NCI-H1105 treated with DMSO at 0.1 percent for 48 hours (cell line): ENCODE measurements at places on chromosomes 1 and 21.

DNA sequence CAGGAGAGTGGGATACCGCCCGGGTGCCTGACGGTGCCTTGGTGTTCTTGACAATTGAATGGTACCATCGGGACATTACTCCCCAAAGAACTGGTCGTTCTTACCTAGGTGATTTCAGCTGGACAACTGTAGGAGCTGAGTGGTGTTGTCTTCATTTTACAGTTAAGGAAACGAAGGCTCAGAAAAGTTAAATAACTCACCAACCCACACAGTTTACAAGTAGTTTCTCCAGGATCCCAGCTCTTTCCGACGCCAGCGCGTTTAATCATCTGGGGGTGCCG lies 1.6 kb downstream of the PIK3CD start:
- no peak for DNase-seq

GRCh38 chr1:17404820-17405219 lies 32.8 kb downstream of the PADI6 start:
- DNase-seq: no peak

DNA sequence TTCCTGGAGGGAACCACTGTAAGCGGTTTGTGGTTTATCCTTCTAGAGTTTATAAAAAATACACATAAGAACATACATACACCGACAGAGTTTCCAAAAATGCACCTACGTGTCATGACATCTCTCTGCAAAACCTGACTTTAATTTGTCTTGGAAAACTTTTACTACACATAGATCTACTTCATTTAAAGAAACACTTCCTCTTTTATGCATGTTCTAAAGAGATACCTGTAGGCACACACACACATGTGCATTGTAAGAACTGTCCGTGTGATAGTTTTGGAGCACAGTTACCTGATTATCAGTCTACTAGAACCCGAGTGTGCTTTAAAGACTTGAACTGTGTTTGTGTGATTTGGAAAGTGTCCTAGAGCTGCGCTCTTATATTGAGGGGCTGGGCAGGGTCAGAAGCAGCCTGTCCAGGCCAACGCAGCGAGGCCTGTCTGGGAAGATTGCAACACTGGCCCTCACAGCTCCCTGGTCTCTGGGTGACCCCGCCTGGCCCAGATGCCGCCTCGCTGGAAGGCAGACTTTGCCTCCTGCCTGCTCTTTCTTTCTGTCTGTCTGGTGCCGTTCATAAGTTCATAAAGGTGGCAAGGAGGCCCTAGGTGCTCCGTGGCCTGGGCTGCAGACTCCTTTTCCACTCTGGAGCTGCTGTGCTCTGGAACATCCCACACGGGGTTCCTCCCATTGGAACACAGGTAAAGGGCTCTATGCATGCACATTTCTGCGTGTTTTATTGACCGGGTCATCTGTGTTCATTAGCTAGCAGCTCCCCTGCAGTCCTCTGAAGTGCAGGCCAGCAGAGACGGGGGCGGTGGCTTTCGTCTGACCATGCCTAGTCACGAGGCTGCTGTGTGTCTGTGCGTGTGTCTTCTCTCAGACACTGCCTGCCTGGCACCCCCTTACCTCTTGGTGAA lies 46.3 kb downstream of the AGPAT3 start:
- DNase-seq: no peak

GRCh38 chr1:110348771-110349170 lies 9.6 kb downstream of the RBM15 start:
- no peak for DNase-seq

- no peak for DNase-seq
Observed at GRCh38 chr1:155166471-155167165, 6.5 kb downstream of the KRTCAP2 start.

DNA sequence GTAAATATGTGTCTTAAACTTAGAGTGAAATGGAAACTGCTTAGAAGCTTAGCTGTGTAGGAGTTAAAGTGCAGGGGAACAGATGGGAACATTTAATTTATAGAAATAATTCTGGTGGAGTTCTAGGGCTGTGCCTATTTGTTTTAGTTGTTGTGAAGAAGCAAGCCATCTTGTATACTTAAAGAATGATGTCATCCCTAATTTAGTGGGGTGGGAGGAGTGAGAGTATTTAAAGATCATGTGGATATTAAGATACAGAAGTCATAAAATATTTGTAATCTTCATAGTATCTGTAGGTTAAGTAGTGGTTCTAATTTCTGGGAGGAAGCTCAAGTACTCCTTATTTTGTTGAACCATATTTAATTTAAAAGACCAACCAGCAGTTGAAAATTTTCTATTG lies 41.5 kb downstream of the BACH1 start:
- DNase-seq: no peak

- DNase-seq: no peak
Observed at GRCh38 chr1:112702420-112703261, 4.3 kb downstream of the RHOC start.

GRCh38 chr1:29388170-29388569 lies 151.8 kb downstream of the PTPRU start:
- DNase-seq: no peak

- peak; percentile 98 for DNase-seq
Observed at GRCh38 chr1:160031365-160032164, at the start of gene PIGM. TSS of gene PIGM (minus strand) at chr1:160031990. CDS start at chr1:160031739, 251 bp downstream.

- no peak for DNase-seq
Observed at GRCh38 chr1:152168535-152168868, 9.5 kb upstream of the RPTN start.

- DNase-seq: peak; percentile 58
Observed at GRCh38 chr1:184222652-184223052, 164.2 kb upstream of the C1orf21 start.
